ENCODE measurements at places on chromosomes 6 and 20.

DNA sequence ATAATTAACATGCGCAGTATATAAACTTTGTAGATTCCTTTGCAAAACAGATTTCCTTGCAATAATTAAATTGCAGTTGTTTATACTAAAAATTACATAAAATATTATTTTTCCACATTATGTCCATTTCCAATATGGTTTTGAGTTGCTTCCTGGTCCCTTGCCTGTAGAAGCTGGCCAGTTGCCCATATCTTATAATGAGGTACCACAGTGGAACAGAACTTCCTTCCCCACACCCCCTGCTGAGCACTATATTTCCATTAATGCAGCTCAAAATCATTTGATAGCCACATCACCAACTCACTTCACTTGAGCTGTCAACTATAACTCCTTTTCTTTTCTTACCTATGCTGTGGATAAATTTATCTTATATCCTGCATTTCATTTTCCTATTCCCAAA lies 194.6 kb downstream of the DST start:
- no peak for DNase-seq

DNA sequence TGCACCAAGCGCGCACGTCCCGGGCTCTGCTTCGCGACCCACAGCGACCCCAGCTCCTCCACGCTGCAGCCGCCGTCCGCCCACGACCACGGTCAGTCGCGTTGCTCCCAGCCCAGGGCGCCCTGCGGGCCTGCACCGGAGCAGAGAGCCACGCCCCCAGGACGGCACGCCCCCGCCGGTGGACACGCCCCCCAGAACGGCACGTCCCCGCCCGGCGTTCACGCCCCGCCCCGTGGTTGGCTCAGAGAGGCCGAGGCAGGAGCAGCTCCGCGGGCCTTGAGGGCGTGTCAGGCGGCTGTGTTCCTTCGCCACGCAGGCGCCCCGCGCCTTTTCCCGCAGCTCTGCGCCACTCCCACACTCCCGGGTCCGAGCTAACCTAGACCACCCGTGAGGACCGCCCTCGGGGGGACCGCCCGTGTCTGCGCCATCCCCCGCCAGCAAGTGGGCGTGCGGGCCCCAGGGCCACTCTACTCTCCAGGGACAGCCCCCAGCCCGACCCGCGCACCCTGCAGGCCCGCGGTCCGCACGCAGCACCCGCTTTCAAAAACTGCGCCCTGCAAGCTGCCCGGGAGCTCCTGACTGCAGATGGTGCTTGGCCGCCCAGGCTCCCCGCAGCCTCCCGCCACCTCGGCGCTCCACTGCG lies at the start of gene RNASET2:
TSS of gene RNASET2 (minus strand) at position 107 of the 643 bp plus-strand sequence. CDS start 368 bp downstream, outside the sequence.
- peak; percentile 64 for DNase-seq

GRCh38 chr6:169045486-169045885 lies 208.2 kb downstream of the THBS2 start:
- DNase-seq: no peak

- DNase-seq: no peak
Observed at GRCh38 chr6:39428816-39429215, 106.3 kb upstream of the KCNK16 start.

GRCh38 chr6:75128878-75129570 lies 76.8 kb downstream of the COL12A1 start:
- no peak for DNase-seq

GRCh38 chr6:125797120-125797885 lies 6.5 kb downstream of the NCOA7 start:
- DNase-seq: no peak

DNA sequence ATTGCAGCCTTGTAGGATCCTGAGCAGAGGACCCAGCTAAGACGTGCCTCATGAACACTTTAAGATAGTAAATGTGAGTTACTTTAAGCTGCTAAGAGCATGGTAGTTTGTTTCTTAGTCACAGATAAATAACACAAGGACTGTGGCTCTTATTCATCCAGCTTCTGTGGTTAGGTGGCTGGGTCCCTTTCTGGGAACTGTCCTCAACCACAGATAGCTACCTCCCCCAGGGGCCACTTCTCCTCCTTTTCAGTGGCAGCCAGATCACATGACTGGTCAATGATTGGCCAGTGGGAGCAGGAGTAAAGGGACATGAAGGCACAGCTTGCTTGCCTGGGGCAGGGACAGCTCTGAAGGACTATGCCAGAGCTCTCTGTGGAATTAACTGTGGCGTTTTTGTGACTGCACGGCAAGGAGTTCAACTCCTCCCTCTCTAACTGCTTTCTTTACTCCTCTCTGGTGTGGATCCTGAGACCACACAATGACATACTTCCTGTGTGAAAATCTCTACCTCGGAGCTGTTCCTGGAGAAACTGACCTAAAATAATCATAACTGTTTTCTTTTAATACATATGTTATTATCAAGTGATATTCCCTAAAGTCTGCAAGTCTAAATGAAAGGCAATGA lies 76.5 kb downstream of the NRN1 start:
- no peak for DNase-seq

DNA sequence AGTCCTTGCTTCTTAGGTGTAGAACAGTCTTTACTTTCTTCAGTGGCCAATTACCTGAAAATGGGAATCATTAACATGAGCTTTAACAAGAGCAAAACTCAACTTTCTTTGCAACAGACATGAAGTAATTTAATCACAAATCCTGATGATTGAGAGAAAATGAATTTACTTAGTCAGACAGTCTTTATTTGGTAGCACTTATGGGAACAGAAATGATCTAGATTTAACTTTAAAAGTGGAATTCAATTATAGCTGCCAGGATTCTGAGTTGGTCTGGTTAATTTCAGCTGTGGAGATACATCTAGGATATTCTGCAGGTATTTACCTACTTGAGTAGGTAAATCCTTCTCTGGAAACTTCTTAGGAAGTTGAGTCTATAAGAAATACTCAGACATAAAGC lies 444.3 kb upstream of the PLCB4 start:
- DNase-seq: no peak

DNA sequence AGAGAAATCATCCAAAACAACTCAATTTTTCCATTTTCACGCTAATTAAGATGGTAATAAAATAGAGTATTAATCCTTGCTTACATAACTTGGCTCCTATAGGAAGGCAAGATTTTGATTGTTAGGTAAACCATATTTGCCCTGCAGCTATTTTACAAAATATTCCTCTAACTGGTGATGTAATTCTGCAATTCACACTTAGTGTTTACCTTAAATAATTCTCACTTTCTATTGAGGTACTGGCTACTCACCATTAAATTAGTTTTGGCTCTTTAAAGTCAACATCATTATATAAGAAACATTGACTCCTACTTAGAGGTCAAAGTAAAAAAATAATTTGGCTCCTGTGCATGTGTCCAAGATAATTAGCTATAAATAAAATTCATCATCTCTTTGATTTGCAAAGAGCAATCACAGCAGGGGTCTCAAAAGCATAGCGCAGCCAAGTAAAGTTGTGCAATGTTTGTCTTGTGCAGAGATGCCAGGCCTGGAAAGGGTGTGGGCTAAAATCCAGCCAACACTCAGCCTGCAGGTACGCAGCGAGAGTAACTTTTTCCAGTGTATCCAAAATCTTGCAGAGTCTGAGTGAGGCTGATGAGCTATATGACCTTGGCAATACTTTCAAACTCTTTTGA lies 501.2 kb downstream of the MMUT start:
- no peak for DNase-seq

- no peak for DNase-seq
Observed at GRCh38 chr6:42784717-42785498, 3.1 kb downstream of the BICRAL start.

DNA sequence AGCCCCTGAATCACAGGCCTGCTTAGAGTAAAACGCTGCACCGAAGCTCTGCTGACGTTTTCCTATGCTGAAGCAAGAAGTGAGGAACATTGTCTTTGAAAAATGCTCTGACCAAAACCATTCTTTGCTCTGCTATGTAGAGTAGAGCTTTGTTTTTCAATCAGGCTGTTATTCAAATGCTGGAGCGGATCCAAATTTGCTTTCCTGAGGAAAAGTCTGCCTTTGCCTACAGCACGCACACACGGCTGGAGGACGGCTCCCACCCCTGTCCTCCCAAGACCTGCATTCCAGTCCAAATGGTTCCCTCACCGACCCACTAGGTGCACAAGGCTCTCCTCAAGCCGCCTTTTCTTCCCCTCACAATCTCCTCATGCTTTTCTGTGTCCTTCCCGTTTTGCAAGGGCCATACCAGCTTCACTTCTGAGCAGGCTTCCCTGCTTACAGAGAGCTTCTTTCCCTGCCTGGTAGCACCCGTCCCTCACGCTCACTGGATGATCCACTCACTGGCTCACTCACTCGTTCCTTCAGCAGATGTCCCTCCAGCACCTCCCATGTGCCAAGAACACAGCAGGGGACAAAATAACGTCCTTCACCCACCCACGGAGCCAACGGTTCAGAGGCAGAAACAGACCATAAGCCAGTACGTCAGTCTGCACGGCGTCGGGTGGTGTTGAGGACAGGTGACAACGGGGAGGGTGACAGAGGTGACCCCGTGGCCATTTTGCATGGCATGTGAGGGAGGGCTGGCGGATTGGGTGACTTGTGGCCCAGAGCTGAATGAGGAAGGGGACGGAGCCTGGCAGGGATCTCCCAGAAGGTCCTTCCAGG lies 137.9 kb upstream of the NEDD9 start:
- no peak for DNase-seq

GRCh38 chr6:156794546-156795354 lies 17.6 kb downstream of the ARID1B start:
- no peak for DNase-seq

DNA sequence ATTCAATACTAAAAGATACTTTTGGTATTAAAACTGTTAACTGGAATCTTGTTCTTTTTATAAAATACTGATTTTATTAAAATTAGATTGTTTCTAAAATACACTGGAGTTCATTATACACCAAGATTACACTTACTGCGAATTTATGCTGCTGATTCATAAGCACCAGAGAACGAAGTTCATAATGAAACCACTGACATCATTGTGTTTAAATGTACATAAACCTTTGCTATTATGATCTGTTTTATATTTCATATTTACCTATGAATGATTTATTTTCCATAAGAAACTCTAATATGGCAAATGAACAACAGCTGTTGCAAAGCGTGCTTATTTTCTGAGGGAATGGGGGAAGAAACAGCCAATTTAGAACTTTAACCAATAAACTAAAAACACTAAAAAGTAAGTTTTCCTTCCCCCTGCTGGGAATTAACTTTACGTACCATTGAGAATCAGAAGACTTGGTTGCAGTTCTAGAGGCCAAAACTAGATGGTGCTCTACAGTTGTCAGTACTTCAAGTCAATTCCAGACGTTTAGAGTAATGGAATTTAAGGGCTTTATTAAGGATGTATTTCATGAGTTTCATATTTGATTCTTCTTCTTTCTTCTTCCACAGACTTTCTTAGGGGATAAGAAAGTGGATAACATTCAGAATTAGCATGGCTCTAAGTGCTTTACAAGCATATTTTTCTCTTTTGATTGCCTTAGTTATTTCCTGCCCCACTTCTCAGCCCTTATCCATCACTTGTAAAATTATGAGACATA lies 30.8 kb upstream of the COL19A1 start:
- DNase-seq: no peak

All from GM18507 (cell line).